Activated gamma-delta T cell treated with Interleukin-2 at 50 U/mL for 16 hours (primary cell): ENCODE measurements at places on chromosomes 1 and 21.
A peak's percentile ranks its signal among the peaks of the same experiment; 100 is the strongest.

DNA sequence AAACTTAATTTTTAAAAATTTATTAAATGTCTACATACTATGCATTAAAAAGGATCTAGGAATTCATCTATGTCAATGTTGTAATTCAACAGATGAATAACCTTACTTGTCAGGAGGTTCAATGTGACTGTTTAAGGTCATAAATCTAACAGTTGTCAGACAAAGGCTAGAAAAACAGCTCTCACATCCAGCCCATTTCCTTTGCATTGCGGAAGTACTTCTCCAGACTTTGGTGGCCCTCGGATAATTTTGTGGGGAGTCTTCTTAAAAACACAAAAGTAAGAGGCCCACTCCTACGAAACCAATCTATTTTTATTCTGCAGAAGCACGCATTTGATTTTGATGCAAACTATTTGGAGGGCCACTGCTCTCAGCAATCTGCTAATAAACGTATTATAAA, 122.6 kb upstream of the CHRM3 start:
- no peak for DNase-seq

GRCh38 chr21:42061195-42061985, 9.7 kb upstream of the UMODL1 start:
- DNase-seq, result no peak

GRCh38 chr1:147162093-147162492, 10.2 kb downstream of the PRKAB2 start:
- no peak for DNase-seq

DNA sequence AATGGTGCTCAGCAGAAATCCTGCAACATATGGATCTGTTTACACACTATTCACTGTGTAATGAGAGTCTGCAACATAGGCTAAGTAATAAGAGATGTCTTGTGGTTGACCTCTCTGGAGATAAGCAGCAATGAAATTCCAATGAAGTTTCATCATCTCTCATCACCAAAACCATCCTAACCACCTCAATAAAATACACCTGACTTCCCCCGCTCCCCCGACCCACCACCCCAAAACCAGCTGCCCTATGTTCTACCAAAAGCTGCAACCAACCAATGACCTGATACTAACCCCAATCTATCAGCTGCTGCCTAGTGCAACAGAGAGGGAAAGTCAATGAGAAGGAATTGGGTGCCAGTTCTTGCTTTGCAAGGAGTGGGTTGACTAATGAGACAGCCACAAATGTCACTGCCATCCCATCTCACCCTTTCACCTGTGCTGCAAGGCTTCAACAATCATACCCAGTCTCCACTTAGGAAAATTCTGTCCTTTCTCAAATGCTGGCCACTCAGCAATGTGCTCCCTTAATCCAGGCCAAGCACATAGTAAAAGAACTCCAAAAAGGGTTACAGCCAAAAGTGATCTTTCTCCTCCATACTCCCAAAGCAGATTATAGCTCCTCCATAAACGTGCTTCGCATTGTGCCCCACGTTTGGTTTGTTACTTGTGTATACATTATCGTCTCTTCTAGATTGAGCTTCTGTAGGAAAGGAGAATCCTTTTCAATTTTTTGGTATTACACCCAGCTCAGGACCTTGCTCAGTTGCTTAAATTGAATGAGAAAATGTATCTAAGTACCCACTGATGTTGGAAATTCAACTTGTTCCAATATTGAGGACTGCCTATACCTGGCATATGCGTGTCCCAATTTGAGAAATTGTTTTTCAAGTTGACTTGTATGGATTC, 29.0 kb downstream of the MRPL39 start:
- no peak for DNase-seq

- no peak for DNase-seq
Observed at GRCh38 chr1:161070761-161071160, 1.1 kb upstream of the ARHGAP30 start.

DNA sequence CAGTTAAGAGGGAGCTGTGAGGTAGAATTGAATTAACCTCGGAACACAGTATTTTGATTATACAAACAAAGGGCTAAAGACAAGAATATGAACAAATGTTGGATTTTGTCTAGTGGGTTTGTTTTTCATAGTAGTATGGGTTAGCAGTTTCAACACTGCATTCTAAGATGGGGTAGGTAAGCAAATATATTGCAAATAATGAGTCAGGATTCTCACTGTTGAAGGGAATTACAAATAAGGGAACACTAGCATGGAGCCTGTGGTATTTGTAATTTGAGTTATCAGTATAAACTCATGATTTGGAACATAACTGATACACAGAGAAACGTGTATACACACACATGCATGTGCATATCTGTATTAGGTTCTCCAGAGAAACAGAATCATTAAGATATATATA, 44.5 kb downstream of the CD55 start:
- no peak for DNase-seq

- no peak for DNase-seq
Observed at GRCh38 chr1:61344696-61345095, 262.3 kb downstream of the NFIA start.

GRCh38 chr1:75135573-75136194, 1.5 kb downstream of the LHX8 start:
- no peak for DNase-seq

DNA sequence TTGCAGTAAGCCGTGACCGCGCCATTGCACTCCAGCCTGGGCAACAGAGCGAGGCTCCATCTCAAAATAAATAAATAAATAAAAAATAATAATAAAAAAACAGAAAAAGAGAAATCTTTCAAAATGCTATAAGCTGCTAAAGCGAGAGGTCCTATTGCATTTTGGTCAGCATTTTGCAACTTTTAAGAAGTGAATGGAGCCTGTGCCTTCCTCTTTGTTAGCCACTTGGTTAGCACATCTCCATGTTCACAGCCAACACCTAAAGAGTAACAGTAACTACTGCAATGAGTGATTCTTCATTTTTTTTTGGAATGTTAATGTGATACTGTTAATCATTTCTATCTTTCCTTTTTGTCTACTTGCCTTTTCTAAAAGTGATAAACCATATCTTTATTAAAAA, 80.6 kb downstream of the ERG start:
- DNase-seq, result no peak

- no peak for DNase-seq
Observed at GRCh38 chr1:93506126-93506525, 58.2 kb downstream of the FNBP1L start.

DNA sequence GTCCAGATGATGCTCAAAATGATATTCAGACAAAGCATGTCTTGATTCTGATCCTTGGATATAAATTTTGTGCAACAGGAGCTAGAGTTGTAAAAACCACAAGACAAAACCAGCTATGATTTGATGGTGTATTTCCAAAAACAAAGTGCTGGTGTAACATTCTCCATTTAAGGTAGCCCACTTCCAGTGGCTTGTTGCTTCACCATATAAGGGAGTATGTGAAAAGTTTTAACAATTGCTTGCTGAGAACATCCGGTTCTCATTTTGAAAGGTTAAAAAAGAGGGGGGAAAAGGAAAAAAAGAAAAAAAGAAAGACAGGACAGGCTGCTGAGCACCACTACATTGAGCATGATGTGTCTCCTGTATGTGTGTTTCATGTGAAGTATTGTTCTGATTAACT, 123.6 kb downstream of the MACF1 start:
- no peak for DNase-seq

DNA sequence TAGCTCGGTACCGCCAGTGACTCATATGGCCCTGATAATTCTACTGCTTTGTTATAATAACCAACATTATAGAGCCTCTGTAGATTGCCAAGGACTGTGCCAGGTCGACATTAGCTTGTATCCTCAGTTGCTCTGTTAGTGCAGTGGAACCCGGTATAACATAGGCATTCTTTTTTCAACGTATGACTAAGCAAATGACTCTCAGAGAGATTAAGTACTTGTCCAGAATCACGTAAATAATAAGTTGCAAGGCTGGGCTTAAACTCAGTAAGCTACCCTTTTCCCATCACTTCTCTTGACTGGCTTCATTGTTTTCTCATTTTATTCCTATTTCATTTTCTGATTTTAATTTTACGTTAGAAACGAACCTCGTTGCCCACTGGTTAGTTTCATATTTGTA, 85.1 kb downstream of the UBE4B start:
- DNase-seq, result no peak

DNA sequence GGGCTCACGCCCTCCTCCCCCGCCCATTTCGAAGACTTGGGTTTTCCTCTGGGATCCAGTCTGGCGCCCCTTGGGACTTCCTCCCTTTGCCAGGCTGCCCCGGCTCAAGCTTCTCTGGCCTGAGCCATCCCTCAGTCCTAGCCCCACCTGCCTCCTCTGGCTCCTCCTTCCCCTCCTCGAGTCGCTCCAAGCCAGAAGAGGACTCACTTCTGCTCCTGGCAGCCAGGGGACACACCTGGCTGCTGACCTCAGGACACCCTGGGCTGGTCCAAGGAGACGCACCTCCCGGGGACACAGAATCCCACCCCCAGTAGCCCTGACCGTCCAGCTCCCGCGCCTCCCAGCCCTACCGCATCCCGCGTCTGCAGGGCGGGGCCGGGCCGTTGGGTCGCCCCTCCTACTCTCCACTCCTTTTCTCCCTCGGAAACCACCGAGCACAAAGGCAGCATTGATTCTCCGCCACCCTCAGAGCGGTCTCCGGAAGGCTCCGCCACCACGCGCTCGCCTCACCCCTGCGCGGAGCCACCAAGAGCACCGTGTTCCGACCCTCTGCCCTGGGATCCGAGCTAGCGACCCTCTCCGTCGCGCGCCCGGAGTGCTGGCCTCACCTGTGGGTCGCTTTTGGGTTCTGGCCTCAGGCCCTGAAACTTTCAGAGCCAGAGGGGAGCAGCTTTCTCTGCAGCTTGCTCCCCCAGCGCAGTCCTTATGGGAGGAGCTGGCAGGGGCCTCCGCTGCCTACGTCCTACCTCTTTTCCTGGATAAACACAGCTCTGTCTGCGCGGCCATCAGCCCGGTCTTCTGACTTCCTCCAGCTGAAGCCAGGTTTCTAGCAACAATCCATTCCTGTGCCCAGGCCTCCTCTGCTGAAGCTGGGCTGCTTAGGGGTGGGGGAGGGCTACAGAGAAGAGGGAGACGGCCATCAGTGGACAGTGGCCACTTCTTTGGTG, at the start of gene C2CD4D:
C2CD4D (minus strand) TSS at position 364 of the 947 bp plus-strand sequence. CDS start 831 bp downstream, outside the sequence.
- peak; percentile 60 for DNase-seq

GRCh38 chr21:14968029-14968428, 96.8 kb downstream of the NRIP1 start:
- DNase-seq, result no peak

DNA sequence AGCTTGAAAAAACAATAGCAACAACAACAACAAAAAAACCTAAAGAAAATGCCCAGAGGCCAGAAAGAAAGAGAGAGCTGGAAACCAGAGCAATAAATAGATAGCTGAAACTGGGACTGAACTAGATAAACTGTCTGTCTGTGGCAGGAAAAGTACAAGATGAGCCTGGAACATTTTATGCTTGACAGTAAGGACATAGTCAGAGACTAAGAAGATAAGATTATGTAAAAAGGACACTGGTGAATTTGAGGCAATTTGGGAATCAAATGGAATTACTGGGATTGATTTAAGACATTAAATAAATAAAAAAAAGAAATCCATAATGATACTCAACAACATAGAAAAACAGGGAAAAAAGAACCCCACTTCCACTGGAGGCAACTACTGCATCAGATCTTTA, 1.7 kb upstream of the KIFAP3 start:
- DNase-seq, result no peak

- DNase-seq, result no peak
Observed at GRCh38 chr1:6317098-6317760, 56.3 kb upstream of the GPR153 start.

DNA sequence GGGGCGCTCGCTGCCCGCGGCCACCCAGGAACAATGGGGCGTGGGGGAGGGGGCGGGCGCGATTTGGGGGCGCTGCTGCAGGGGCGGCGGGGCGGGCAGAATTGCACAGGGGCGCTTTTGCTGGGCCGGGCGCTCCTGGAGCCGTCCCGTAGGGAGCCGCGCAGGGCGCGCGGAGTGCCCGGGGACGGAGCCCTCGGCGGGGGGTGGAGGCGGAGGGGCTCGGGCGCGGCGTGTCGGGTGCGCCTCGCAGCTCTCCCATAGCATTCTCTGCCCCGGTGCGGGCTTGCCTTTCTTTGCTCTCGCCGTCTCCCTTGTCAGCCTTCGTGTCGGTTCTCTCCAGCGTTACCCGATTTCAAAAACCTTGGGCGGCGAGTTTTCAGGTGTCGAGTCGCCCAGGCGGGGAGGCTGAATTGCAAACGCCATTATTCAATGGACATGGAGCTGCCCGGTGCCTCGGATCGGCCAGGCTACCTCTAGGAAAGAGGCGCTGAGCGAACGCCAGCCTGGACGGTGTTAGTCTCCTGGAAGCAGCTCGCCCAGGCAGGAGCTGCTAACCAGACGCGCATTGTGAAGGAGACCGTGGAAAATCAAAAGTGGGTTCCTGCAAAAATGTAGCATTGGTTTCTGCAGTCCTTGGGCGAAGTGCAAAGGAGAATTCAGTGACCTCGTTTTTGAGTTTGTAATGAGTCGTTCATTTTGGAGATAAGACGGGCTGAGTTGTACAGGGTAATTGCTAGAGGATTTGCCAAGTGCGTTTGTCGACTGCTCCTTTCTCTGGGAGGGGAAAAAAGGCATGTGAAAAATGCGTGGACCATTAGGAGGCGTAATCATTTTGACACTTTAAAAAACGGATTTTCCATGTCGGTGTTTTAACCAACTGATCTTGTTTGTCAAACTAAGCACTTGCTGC, 626 bp downstream of the CXADR start:
- DNase-seq, result peak; percentile 10

DNA sequence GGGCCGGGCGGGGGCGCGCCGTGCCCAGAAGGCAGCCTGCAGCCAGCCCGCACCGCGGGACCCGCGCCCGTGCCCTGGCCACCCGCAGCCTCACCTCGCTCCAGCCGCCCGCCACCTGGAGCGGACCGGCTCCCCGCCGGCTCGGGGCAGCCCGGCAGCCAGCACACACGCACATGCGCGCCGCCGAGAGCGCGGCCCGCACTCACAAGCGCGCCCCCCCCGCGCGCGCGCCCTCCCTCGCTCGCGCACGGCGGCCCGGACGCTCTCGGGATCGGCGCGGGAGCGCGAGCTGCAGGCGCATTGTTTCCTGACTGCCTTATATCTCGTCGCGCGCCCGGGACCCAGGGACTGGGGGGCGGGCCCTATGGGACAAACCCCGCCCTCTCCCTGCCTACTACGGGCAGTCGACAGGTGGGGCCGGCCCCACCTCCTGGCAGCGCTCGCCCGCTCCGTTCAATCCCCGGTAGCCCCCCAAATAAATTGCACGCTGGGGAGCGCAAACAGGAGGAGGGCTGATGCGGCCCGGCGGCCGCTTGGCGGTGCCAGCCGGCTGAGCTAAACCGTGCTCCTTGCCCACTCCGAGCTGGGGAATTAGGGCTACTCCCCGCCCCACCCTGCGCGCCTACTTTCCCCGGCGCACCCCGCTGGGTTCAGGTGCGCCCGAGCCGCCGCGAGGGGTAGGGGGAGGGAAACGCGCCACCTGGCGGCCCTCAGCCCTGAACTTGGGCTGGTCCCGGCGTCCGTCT, at the start of gene MYCL:
MYCL (minus strand) TSS at position 204 of the 746 bp plus-strand sequence. CDS start 483 bp downstream, outside the sequence.
- DNase-seq, result peak; percentile 61

- DNase-seq, result no peak
Observed at GRCh38 chr1:72557446-72558049, 275.2 kb upstream of the NEGR1 start.
